Activated effector memory CD4-positive, alpha-beta T cell treated with anti-CD3 and anti-CD28 coated beads, Interleukin-2, amount 50 U/mL, for 16 hours (primary cell): ENCODE measurements at places on chromosomes 11 and 22.

GRCh38 chr11:10606536-10607208 is 38.2 kb upstream of the LYVE1 start:
- no peak for DNase-seq

DNA sequence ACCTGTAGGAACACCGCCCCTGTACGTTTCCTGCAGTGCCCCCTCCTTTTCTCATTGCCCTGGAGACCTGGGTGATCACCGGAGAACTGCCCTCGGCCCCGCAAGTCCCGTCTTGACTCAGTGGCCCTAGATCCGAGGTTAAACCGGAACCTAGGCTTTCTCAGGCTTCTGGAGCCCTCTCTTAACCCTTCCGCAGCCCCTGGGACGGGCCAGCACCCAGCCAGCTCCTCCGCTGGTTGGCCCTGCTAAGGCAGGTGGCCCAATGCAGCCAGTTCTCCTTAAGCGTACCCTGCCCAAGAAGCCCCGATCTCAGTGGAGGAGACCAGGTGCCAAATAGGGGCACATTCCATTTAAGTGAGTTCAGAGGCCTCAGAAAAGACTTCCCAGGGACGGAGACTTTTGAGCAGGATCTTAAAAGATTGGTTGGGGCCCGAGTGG is 776 bp downstream of the NLRX1 start:
- DNase-seq: peak; percentile 68

- no peak for DNase-seq
These were observed 253.9 kb downstream of the LARGE1 start for GRCh38 chr22:33666279-33666960.

DNA sequence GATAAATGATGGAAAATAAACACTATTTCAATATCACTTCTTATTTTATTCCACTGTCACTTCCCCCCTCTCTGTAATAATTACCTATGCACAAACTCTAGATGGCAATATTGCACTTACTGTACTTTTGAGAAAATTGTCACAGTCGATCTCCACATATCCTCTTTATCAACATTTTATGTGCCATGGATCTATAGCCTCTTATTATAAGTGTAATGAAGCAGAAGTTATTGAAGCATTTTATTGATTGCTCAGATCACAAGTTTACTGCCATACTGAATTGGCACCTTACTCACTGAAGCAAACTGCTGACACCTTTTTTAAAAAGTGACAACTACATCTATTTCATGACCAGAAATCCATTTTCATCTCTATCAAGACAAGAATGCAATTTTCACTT is 133.4 kb downstream of the DCDC1 start:
- DNase-seq: no peak

DNA sequence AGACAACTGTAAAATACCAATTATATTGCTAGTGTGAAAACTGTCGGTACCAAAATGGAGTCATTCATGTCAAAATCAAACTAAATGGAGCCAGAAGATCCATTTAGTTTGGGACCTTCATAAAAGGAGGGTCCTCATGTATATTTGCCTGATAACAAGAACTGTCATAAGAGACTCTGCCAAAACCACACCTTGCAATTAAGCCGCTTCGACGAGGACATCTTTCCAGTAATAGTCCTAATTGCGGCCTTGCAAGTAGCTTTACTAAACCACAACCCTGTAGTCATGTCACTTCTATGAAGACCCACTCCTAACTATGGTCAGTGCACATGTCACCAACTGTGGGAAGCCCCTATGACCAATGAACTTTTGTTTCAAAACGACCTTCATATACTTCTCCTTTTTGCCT is 9.4 kb downstream of the UBQLN3 start:
- no peak for DNase-seq

DNA sequence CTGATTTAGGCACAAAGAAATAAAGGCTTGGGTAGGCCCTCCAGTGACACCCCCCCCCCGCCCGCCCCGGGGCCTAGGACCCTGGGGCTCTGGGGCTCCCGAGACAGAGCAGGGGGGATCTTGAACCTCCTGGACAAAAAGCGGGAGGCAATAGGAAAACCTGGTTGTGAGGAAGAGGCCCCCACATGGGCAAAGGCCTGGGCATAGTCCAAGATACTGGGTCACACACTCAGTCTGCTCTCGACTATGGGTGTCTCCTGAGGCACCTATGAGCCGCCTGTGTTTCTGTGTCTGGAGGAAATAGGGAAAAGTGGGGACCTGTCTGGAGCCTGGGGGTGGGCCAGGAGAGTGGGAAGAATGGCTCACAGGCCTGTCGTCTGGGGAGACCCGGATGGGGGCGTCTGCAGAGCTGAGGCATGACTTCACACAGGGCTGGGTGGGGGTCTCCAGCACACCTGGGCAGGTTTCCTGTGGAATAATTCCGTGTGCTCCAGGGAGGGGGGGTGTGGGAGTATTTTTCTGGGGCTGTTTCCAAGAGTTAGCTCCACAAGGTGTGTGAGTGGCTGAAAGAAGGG is 2.4 kb upstream of the MN1 start:
- no peak for DNase-seq

DNA sequence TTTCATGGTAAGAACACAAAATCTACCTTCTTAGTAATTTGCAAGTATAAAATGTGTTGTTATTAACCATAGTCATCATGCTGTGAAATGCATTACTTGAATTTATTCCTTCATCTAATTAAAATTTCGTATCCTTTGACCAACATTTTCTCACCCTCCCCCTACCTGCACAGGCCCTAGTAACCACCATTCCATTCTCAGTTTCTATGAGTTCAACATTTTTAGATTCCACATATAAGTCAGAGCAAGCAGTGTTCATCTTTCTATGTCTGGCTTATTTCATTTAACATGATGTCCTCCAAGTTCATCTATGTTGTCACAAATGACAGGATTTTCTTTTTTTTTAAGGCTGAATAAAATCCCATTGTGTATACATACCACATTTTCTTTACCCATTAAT is 43.5 kb upstream of the CCDC179 start:
- DNase-seq: no peak

DNA sequence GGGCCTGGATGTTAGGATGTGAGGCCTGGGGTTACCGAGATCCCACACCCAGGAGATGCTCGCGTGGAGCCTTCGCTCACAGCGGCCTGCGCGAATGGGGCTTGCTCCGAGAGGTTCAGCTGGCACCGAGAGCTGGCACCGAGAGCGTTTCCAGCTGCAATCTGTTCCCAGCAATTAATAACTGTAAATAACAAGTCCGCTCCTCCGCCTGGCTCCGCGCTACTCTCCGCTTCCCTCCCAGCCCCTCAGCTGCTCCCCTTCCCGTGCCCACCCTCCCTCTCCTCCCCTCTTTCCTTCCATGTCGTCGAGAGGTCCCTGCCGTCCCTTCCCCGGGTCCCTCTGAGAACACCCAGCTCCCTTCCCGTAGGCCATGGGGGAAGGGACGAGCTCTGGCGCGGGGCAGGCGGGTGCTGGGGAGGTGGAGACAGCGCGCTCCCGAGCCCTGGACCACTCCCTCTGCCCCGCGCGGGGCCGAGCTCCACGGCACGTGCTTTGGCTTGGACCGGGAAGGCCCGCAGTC is 110.8 kb downstream of the WNT7B start:
- no peak for DNase-seq

DNA sequence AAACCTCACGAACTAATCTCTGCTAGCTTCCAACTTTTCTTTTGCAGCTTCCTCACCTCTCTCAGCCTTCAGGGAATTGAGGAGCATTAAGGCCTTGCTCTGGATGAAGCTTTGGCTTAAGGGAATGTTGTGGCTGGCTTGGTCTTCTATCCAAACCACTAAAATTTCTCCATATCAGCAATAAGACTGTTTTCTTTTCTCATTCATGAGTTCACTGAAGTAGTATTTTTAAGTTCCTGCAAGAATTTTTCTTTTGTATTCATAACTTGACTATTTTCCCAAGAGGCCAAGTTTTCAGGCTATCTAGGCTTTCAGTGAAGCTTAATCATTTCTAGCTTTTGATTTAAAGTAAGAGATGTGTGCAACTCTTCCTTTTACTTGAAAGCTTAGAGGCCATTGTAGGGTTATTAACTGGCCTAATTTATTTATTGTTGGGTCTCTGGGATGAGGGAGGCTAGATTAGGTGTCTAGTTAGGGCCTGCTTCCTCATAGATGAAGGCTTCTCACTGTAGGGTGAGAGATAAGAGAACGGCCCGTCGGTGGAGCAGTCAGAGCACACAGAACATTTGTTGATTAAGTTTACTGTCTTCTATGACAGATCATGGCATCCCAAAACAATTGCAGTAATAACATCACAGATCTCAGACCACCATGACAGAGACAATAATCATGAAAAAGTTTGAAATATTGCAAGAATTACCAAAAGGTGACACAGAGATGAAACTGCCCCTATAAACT is 33.2 kb downstream of the CSF2RB start:
- no peak for DNase-seq

DNA sequence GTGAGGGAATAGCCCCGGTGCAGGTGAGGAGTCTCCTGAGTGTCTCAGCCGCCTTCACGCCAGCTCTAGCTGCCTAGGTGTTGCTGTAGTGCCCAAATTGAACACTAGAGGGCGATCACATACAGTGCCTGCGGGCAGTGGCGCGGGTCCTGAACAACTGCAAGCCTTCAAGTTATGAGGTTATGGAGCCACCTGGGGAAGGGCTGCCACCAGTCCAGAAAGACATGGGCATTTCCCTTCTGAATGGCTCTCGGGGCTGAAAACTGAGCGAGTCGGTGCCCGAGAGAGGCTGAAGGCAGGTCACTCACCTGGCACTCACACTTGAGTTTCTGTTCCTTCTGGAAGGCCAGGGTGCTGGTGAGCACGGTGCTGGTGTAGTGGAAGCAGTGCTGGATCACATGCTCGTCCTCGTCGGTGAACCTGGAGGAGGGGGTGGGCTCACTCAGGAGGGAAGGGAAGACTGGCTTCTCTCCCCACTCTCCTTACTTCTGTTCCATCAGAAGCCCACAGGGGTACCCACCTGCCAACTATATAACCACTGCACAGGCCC is 88.4 kb downstream of the PDE2A start:
- DNase-seq: peak; percentile 77

GRCh38 chr22:22513619-22514018 is 5.1 kb upstream of the ZNF280B start:
- no peak for DNase-seq

DNA sequence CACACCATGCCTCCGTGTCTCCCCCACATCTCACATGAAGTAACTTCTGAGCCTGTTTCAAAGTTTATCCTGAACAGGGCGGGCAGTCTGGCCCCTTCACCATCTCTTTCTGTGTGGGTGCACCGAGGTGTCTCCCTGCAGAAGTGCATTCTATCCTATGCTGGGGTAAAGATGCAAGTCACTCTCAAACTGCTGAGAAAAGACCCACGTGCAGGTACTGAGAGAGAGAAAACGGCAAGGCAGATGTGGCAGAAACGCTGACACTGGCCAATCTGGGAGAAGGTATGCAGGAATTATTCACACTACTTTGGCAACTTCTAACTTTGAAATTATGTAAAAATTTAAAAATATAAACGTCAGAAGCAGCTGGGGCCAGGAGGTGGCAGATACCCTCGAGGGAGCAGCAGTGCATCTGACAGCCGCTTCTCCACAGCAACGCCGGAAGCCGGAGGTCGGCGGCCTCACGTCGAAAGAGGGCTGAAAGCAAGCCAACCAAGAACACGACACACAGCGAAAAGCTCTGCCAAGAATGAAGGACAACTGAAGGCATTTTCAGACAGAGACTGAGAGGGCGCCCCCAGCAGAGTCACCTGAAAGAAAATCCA is 34.2 kb upstream of the MOB2 start:
- DNase-seq: no peak

DNA sequence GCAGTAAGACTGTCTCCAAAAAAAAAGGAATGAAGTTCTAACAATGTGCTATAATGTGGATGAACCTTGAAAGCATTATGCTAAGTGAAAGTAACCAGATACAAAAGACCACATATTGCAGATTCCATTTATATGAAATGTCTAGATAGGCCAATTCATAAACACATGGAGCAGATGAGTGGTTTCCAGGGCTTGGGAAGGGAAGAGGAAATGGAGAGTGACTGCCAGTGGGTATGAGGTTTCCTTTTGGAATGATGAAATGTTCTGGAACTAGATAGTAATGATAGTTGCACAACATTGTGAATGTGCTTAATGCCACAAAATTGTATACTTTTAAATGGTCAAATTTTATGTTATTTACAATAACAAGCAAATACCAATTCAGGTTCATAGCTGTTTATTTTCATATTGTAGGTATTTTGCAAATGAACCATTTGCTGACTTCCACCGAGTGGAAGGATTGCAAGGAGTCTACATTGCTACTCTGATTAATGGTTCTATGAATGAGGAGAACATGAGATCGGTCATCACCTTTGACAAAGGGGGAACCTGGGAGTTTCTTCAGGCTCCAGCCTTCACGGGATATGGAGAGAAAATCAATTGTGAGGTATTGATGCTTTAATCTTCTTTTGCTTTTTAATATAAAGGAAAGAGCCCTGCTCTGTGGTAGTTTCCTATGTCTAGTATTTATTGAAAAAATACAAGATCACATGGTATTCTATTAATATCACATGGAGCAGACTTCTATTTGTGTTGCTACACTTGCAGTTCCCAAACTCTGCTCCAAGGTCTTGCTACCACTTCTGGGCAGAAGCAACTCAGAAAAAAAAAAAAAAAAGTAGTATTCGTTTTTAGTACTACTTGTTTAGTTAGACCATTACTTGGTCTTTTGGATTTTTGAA is 67.7 kb upstream of the SORL1-AS1 start:
- no peak for DNase-seq

- no peak for DNase-seq
These were observed 35.5 kb upstream of the TTC12 start for GRCh38 chr11:113278925-113279324.

DNA sequence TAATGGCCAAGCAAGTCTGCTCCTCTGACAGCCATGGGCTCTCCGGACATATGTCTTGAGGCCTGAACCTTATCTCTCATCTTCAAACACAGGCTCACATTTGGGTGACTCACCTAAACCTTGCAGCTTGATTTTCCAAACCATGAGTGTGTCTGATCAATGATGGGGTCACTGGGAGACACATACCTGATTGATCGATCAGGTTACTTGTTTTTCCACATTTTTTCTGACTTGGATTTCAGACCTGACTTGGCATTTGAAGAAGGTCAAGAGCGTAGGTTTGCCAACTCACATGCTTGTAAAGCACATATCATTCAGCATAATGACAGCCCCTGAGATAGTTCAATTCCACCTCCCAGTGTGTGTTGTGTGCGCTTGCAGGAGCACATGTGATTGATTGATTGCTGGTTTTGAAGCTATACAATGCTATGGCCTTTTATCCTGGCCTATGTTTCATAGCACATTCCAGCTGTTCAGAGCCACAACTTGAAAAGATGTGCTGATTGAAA is 116.7 kb upstream of the KIRREL3 start:
- no peak for DNase-seq

- peak; percentile 17 for DNase-seq
These were observed 25.4 kb upstream of the FXYD2 start for GRCh38 chr11:117849781-117850414.

DNA sequence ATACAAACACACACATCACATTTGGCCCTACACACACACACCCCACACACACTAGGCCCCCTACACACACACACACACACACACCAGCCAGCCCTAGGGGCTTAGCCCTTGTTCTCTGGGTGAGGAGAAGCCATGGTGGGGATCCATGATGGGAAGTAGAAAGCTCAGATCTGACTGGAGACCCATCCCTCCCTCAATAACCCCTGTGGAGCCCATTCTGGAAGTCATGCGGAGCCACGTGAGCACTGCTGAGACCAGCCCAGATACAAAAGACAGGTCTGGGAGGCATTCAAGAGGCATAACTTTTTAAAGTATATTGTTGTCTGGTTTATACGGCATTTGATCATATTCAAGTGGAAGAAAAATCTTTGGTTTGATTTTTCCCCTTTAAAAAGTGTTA is 448.5 kb downstream of the SOX6 start:
- peak; percentile 30 for DNase-seq

GRCh38 chr22:46379066-46379930 is 43.8 kb downstream of the TRMU start:
- DNase-seq: no peak
